EL (cell line): ENCODE measurements at places on chromosomes 4 and X.

DNA sequence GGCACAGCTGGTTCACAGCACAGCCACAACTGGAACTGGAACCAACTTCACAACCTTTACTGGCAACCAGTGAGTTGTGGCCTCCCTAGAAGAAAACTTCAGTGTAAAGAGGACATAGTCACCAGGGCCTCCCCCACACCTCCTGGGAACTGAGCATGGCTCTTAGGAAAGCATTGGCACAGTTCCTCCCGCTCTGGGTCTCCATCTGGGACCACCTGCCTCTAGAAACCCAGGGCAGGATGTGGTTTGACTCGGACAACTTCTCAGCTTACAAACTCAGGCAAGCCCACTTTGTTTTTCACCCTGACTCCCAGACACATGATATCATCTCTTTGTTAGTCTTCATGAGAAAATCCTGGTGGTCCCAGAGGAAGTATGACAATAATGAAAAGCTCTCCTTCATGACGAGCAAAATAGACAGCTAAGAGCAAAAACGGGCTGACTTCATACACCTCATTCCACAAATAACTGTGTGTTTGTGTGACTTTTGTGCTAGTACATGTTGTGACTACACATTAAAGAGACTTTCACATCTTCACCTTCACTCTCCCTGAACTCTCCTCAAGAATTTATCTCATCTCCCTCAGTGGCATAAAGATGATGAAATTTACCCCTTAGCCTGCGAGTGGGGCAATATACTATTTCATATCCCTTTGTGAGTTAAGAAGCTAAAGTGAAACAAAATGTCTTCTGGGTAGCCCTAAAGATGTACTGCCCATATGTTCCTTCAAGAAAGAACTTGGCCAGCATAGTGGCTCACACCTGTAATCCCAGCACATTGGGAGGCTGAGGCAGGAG lies 75.4 kb downstream of the SH3KBP1 start:
- peak; percentile 2 for DNase-seq

DNA sequence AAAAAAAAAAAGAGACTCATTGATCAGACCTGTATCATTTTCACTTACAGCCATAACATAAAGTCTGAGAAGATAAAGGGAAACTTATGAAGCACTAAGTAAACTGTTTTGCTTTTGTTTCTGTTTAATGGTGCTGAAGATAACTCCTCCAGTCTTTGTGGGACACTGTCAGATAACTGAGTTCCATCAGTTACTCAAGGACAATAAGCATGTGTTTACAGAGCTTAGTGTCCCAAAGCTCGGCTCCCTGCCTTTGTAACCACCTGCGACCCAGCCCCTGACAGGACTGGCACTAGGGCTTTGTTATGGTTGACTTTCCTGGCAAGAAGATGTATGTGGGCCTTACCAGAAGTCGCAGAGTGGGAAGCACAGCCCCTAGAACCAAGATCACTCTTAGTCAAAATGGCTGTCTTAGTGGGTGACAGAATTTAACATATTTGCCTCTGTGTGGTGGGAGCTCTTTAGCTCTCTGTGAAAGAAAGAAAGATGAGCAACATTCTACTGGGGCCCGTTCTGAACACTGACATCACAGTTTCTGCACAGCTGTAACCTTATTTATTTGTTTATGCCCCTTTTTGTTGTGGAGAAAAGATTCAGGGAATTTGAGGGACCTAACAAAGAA lies 68.1 kb downstream of the FNIP2 start:
- no peak for DNase-seq

DNA sequence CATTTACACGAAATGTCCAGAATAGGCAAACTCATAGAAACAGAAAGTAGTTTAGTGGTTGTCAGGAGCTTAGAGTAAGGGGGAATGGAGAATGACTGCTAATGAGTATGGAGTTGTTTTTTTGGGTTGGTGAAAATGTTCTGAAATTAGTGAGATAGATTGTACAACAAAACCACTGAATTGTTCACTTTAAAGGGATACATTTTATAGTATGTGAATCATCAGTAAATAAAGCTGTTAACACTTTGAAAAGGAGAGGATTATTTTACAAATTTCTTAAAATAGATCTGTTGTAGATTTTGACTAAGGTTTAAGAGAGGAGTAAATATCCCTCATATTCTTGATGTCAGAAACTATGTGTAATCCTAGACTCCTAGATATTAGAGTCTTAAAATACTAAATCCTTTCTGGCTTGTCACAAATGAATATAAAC lies 82.7 kb downstream of the RAPGEF2 start:
- DNase-seq: no peak

GRCh38 chrX:123905332-123905731 lies 45.5 kb downstream of the XIAP start:
- no peak for DNase-seq

DNA sequence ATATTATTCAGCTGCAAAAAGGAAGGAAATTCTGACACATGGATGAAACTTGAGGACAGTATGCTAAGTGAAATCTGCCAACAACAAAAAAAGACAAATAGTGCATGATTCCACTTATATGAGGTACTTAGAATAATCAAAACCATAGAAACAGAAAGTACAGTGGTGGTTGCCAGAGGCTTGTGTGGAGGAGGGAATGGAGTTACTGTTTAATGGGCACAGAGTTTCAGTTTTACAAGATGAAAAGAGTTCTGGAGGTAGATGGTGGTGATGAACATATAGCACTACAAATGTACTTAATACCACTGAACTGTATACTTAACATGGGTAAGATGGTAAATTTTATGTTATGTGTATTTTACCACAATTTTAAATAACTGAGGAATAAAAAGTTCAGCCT lies 212.0 kb upstream of the KLF3 start:
- DNase-seq: no peak
